SJSA1 (cell line): ENCODE measurements at places on chromosomes 1 and 21. TPM values are rescaled to one million over a fixed set of nuclear protein-coding genes. Genes with fewer than 3 reads are reported as not detected.

DNA sequence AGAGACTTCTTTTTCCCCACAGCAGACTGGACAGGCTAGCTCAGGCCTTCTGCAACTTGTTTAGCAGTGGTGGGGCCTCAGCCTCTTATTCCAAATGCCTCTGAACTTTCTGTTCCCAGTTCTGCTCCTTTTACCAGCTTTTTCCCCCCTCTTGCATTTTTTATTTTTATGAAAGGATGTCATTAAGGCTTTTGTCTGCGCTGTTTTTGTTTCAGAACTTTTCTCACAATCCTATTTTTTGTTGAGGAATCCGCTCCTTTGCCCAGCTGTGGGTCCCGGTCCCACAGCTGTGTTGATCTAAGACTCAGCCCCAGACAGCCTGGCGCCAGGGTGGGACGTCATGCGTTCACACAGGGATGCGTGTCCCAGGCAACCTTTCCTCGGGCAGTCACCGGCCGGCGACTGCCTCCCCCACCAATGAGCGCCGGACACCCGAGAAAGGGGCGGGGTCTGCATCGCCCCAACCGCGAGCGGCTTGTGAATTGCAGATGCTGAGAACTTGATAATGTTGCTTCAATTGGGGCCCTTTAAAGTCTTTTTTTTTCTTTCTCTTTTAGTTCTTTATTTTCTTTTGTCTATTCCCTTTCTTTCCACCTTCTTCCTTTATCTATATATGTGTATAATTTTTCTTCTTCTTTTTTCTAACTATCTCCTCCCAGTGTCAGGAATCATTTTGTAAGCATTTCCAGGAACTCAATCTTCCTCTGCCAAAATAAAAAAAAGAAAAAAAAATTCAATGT, 3.0 kb upstream of the ID3 start:
- H3K4me3 ChIP-seq: no peak overlapping the region
- H3K27ac ChIP-seq: peak overlapping the region; percentile 97
- peaks cover 20% of the 10 kb centered on the region for H3K36me3 ChIP-seq
- peaks cover 52% of the 10 kb centered on the region for H3K4me1 ChIP-seq
- DNase-seq: peak; percentile 100
- H3K27me3 ChIP-seq: no peaks in the 10 kb centered on the region

DNA sequence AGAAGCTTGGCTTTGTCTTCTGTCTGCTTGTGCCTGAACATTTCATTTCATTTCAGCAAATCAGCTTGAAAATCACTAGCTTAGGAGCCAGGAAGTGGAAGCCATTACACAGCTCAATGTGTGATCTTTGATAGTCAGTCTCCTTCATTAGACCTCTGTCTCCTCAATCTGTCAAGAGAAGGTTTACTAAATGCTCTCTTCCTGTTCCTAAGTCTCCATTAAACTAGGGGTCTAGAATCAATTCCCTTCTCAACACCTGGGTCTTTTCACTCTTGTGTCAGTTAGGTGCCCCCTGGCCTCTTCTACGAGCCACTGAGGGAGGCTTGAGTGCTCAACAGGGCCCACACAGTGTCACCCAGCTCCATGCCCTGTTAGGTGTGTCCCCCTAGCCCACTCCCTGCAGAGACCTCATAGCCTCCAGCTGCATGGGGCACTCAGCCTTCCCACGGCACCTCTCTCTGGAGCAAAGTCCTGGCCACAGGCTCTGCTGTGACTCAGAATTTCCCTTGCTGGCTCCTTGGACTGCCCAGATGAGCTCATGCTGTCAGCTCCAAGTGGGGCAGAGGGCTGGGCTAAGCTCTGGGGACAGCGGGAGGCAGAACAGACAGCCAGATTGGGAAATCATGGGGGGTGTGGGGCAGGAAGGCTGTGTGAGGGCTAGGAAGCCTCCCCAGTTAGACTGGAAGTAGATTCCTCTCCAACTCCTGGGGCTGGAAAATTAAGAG, 115.7 kb upstream of the IPO9 start:
- H3K4me1 ChIP-seq: peaks cover 59% of the 10 kb centered on the region
- no peak overlapping the region for H3K4me3 ChIP-seq
- peak; percentile 94 for DNase-seq
- peaks cover 16% of the 10 kb centered on the region; the same call in 1 of the 2 replicates for H3K36me3 ChIP-seq

GRCh38 chr21:46564391-46564790, 40.5 kb downstream of the S100B start:
- H3K27ac ChIP-seq: no peak overlapping the region
- no peaks in the 10 kb centered on the region for H3K4me1 ChIP-seq
- no peaks in the 10 kb centered on the region for H3K27me3 ChIP-seq
- no peak overlapping the region for H3K4me3 ChIP-seq
- H3K36me3 ChIP-seq: peaks cover 89% of the 10 kb centered on the region

DNA sequence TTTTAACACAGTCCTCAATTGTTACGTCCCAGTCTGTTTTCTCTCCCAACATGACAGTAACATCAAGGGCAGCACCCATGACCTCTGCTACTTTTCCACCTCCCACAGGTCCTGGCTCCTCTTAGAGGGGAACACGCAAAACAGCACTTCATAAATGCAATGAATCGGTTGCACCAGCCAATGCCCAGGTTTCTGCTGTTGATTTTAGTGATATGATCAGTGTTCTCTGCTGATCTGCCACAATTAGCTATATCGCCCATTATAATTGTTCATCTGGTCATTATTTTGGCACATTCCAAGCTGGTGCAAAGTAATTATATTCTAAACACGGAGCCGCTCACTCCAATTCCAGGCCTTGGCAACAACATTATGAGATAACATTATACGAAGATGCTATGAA, 184.5 kb downstream of the KCNH1 start:
- no peaks in the 10 kb centered on the region for H3K4me1 ChIP-seq
- H3K36me3 ChIP-seq: no peaks in the 10 kb centered on the region
- no peak overlapping the region for H3K27ac ChIP-seq
- no peak for DNase-seq
- H3K27me3 ChIP-seq: no peaks in the 10 kb centered on the region

DNA sequence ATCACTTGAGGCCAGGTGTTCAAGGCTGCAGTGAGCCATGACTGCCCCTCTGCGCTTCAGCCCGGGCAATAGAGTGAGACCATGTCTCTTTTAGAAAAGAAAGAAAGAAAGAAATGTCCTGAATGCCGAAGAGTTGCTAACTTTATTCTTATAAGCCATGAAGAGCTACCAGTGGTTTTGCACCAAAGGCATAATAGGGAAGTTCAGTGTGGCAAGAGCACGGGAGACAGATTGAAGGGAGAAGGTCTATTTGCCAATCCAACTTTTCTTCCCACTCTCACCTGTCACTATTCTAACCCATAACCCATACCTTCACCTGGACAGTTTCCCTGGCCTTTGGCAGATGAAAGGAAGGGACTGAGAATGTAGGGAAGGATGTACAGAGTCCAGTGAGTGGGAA, 4.4 kb upstream of the PEA15 start:
- no peak overlapping the region for H3K27ac ChIP-seq
- no peaks in the 10 kb centered on the region for H3K27me3 ChIP-seq
- peaks cover 7% of the 10 kb centered on the region for H3K4me1 ChIP-seq
- peaks cover 6% of the 10 kb centered on the region for H3K36me3 ChIP-seq
- H3K4me3 ChIP-seq: no peak overlapping the region

GRCh38 chr1:9886092-9886742, 23.9 kb downstream of the CTNNBIP1 start:
- H3K27ac ChIP-seq: no peak overlapping the region
- H3K27me3 ChIP-seq: no peaks in the 10 kb centered on the region
- H3K4me1 ChIP-seq: peaks cover 35% of the 10 kb centered on the region

DNA sequence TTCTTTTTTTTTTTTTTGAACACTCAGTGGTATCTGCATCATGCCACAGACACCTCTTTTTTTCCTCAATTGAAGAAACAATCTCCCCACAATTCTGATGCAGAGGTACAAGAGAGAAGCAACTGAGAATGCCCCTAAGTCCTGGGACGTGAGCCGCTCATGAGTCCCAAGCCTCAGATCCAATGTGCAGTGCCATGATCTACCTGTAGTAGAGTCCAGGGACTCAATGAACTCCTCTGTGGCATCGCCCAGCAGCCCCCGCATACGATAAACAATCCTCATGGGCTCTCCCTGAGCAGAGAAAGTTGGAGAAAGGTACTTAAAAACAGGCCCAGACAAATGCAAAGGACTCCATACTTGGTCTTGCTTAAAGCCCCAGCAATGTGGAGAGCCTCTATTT, 113.1 kb downstream of the UBR4 start:
- H3K4me1 ChIP-seq: no peaks in the 10 kb centered on the region
- no peaks in the 10 kb centered on the region for H3K27me3 ChIP-seq
- no peak overlapping the region for H3K27ac ChIP-seq
- H3K36me3 ChIP-seq: peaks cover 100% of the 10 kb centered on the region
- H3K4me3 ChIP-seq: no peak overlapping the region

DNA sequence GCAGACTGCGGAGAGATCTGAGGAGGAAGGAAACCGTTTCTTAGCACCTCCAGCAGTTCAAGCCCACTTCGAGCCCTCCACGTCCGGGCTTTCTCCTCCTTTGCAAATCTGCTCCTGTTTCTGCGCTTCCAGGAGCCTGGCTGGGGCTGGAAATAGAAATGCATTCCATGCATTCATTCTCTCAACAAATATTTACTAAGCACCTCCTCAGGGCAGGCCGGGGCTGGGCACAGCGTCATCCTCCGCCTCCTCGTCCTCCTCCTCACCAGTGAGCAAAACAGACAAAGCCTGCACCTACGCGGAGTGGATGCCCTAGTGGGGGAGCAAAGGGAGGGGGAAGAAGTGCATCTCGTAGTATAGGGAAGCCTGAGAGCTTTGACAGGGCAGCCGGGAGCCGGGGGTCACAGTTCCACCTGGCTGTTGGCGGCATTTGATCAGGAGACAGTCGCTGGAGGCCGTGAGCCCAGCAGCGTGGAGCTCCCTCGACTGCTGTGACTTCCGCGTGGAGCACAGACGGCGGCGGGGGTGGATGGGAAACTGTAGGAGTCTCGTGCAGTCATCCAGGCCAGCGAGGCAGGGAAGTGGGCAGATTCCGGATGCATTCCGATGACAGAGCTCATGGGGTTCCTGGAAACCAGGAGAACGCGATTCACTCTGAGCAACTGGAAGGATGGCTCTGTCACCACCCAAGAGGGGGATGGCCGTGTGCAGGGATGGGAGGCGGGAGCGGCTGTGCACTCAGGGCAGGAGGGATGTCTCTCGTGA, 93.5 kb downstream of the SIK1 start:
- DNase-seq: peak; percentile 95
- peak overlapping the region; percentile 99 for H3K27ac ChIP-seq
- H3K4me3 ChIP-seq: peak overlapping the region; percentile 28
- H3K4me1 ChIP-seq: peaks cover 58% of the 10 kb centered on the region

- H3K36me3 ChIP-seq: no peaks in the 10 kb centered on the region
- H3K4me1 ChIP-seq: no peaks in the 10 kb centered on the region
- no peak overlapping the region for H3K4me3 ChIP-seq
- H3K27ac ChIP-seq: no peak overlapping the region
These were observed 59.3 kb upstream of the ABCD3 start for GRCh38 chr1:94358630-94359599.

DNA sequence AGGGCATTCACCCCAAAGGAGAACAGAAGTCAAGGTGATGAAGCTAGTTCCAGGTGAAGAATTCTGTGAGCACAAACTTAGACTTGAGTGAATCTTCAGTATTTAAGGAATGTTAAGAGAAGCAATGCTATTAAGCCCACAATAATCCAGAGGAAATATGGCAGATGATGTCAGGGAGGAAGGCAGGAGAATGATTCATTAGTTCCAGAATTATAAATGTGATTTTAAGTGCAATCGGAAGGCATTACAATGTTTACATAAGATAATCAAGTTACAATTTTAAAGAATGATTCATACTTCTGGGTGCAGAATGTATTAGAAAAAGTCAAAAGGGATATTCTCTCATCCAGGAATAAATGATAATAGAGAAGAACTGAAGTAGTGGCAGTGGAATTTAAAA, 545.2 kb upstream of the BRINP3 start:
- H3K4me1 ChIP-seq: no peaks in the 10 kb centered on the region
- H3K36me3 ChIP-seq: no peaks in the 10 kb centered on the region
- no peak overlapping the region for H3K27ac ChIP-seq
- no peak overlapping the region for H3K4me3 ChIP-seq

GRCh38 chr1:209641832-209642172, 10.4 kb downstream of the LAMB3 start:
- no peaks in the 10 kb centered on the region for H3K27me3 ChIP-seq
- H3K36me3 ChIP-seq: no peaks in the 10 kb centered on the region
- DNase-seq: no peak
- no peak overlapping the region for H3K27ac ChIP-seq
- H3K4me1 ChIP-seq: peaks cover 7% of the 10 kb centered on the region

- H3K36me3 ChIP-seq: no peaks in the 10 kb centered on the region
- no peaks in the 10 kb centered on the region for H3K27me3 ChIP-seq
- DNase-seq: no peak
- H3K4me3 ChIP-seq: no peak overlapping the region
- H3K4me1 ChIP-seq: peaks cover 9% of the 10 kb centered on the region; the same call in 1 of the 2 replicates
- H3K27ac ChIP-seq: no peak overlapping the region
These were observed 7.9 kb upstream of the TNNT2 start for GRCh38 chr1:201385299-201385891.

GRCh38 chr1:102098081-102098480, 101.4 kb upstream of the OLFM3 start:
- no peak overlapping the region for H3K4me3 ChIP-seq
- H3K27me3 ChIP-seq: no peaks in the 10 kb centered on the region
- H3K36me3 ChIP-seq: no peaks in the 10 kb centered on the region
- DNase-seq: no peak
- no peaks in the 10 kb centered on the region for H3K4me1 ChIP-seq
- no peak overlapping the region for H3K27ac ChIP-seq

GRCh38 chr1:23026568-23026967, 7.3 kb downstream of the KDM1A start:
- H3K4me3 ChIP-seq: no peak overlapping the region
- H3K27ac ChIP-seq: no peak overlapping the region
- H3K36me3 ChIP-seq: peaks cover 8% of the 10 kb centered on the region; the same call in 1 of the 2 replicates
- no peaks in the 10 kb centered on the region for H3K4me1 ChIP-seq
- H3K27me3 ChIP-seq: no peaks in the 10 kb centered on the region
- no peak for DNase-seq

GRCh38 chr1:202245391-202245790, 51.8 kb downstream of the LGR6 start:
- no peak overlapping the region for H3K4me3 ChIP-seq
- no peaks in the 10 kb centered on the region for H3K36me3 ChIP-seq
- H3K4me1 ChIP-seq: no peaks in the 10 kb centered on the region
- no peak overlapping the region for H3K27ac ChIP-seq
- DNase-seq: no peak

- H3K36me3 ChIP-seq: no peaks in the 10 kb centered on the region
- H3K4me1 ChIP-seq: no peaks in the 10 kb centered on the region
- H3K27me3 ChIP-seq: no peaks in the 10 kb centered on the region
- H3K4me3 ChIP-seq: no peak overlapping the region
These were observed 37.3 kb upstream of the IRF2BP2 start for GRCh38 chr1:234647245-234647644.

LEPR gene
- total RNA-seq: 5.0 and 8.5 TPM in 2 replicates

C1orf87 gene
- not detected in 2 replicates for total RNA-seq

PHGDH gene
- total RNA-seq: 34.6 and 38.2 TPM in 2 replicates

OR2AK2 gene
- total RNA-seq: not detected in 2 replicates

LRRC8B gene
- total RNA-seq: 2.6 and 7.4 TPM in 2 replicates

FAM229A gene
- total RNA-seq: 0.28 and 0.74 TPM in 2 replicates

S100A3 gene
- 0.31 and 2.9 TPM in 2 replicates for total RNA-seq

ARHGEF16 gene
- 34.9 and 46.6 TPM in 2 replicates for total RNA-seq

TRNP1 gene
- total RNA-seq: 6.5 and 7.5 TPM in 2 replicates
